ENCODE measurements at places on chromosomes 12 and 14.
A peak's percentile ranks its signal among the peaks of the same experiment; 100 is the strongest.

DNA sequence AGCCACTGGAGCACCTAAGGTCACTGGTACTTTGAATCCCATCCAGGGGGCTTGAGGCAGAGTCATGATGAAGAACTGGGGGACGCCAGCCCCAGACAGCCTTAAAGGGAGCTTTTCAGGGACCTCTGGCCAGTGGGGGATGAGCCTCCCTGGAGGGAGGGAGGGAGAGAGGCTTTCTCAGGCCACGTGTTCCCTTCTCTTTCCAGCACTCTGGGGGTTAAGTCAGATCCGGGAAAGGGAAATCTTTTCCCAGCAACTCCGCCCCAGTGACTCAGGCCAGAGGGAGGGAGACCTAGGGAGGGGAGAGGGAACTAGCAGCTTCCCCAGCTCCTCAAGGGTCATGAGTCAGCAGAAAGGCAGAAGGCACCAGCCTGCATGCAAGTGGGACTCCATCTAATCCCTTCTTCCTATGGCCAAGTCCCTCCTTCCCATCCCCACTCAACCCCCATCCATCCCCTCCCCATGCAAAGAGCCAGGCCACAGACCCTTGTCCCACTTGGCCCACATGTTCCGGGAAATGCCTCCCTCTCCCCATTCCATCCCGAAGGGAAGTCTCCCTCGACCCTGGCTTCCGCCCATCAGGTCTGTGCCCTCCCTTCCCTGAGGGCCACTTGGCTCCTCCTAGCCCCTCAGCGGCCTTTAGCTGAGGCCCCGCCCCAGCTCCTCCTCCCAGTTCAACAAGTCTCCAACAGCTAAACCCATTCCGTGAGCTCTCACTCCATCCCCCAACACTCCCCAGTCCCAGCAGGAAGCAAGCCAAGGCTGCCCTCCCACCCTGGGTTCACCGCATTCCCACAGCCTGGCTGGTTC lies 5.6 kb downstream of the TNFRSF1A start:
- peak; percentile 94 for DNase-seq

DNA sequence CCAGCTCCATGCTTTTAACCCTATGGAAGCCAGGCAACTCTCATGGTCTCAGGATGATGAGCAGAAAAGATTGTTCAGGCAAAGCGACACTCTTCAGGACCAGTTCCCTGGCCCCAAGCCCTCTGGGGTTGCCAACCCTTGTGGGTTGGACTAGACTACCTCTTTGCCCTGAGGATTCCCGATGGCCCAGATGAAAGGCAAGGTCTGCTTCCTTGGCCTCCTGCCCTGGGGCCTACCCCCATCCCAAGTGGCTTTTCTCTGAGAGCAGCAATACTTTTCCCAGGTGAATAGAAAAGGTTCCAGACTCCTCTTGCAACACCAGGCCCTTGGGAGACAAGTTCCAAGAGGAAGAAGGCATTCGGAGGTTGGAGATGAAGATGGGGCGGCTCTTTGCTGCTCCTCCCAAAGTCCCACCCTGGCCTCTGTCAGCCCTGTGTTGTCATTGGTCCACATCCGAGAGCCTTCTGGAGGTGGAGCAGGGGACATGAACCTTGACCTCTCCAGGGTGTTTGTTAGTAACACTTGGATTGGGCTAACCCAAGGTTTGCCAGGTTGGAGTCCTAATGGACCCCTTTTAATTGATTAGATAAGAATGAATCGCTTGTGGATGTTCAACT lies 131.1 kb downstream of the GCH1 start:
- no peak for DNase-seq

DNA sequence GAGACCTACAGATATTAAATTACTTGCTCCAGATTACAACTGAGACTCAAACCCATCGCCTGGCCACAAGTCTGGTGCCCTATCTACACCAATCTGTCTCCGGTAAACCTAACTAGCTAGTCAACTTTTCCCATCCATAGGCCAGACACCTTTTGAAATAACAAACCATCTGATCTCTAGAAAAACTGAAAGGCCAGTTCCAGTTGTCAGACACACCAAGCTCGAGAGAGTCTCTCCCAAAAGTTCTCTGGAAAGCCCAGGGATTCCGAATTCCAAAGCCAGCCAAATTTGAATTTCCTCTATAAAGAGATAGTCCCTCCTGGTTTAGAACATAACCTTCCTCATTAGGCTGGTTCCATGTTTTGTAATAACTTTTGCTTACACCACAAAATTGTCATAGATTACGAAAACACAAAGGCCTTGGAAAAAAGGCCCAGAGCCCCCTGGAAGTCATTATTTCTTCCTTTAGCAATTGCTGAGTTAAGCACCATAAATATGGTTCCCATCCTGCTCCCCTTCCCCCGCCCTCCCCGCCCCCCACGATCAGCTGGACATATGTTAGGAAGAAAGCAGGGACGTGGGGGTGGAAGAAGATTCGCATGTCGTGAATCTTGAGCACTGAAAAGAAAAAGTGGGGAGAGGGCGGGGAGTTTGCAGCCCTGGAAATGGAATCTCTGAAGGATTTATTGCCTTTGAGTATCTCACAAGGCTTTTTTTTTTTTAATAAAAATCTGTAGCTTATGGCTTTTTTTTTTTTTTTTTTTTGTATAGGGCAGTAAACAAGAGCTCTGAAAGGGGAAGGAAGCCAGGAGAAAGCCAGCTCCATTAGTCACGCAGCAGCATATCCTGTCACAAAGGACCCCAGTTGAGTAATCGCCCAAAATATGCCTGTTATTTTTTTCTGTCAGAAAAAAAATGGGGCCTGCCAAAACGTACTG lies 110.4 kb downstream of the ZFP36L1 start:
- DNase-seq, result no peak

- no peak for DNase-seq
These were observed 95.8 kb downstream of the TMTC3 start for GRCh38 chr12:88237954-88238353.

DNA sequence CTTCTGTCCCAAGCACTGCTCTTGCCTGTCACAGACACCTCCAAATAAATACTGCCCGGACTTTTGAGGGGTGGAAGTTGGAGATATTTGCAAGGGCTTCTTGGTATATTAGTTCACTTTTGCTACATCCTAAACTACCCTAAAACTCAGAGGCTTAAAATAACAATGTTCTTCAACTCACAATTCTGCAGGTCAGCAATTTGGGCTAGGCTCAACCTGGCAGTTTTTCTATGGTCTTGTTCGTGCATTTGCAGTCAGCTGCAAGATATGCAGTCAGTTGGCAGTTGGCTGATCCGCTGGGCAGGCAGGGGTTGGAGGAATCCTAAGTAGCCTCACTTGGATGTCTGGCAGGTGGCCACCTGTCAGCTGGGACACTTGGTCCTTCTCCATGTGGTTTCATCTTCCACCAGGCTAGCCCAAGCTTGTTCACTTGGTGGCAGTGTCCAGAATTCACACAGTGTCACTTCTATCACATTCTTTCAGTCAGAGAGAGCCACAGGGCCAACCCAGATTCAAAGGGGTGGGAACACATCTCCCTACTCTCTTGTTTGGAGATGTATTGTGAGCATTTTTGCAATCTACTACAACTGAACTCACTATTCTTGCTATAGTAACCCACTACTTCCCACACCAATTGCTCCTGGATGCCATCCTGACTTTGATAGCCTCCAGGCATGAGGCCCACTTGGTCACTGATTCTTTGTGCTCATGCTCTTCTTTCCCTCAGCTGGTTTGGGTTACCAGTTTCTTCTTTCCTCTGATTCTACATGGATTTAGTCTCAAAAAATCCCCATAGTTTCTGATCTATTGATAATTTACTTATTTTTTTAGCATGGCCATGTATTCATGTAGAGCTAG lies 27.8 kb upstream of the CAPRIN2 start:
- DNase-seq, result no peak

DNA sequence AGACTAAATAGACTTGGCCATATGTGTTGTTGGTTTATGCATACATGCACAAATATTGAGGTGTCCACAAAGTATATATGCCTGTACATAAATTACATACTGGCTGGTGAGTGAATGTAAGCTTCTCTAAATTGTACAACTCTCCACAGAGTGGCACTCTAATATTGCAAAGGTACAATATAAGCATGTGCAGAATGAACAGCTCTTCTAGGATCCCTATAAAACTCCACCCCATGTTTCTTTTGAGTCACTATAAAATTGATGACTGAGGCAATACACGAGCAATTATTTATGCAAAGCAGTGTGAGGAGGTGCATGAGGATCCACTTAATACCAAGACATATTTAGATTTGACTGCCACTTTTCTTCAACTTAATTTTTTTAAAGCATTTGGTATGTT lies 172.2 kb downstream of the NAV3 start:
- no peak for DNase-seq

DNA sequence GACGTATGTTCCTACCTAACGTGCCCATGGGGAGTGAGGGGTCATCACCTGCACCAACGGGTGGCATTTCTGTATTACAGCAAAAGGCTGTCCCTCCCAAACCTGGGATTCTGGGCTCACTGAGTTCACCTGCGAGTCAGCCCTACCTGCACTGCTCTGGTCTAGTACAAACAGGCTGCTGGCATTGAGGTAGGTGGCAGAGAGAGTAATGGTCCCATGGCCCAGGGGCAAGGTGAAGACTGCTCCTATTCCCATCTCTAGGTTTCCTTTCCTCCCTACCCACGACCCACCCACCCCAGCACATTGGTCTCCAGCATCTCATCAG lies 421 bp downstream of the SUOX start:
- DNase-seq, result peak; percentile 33

GRCh38 chr12:117394491-117394890 lies 33.1 kb upstream of the NOS1 start:
- DNase-seq, result no peak

DNA sequence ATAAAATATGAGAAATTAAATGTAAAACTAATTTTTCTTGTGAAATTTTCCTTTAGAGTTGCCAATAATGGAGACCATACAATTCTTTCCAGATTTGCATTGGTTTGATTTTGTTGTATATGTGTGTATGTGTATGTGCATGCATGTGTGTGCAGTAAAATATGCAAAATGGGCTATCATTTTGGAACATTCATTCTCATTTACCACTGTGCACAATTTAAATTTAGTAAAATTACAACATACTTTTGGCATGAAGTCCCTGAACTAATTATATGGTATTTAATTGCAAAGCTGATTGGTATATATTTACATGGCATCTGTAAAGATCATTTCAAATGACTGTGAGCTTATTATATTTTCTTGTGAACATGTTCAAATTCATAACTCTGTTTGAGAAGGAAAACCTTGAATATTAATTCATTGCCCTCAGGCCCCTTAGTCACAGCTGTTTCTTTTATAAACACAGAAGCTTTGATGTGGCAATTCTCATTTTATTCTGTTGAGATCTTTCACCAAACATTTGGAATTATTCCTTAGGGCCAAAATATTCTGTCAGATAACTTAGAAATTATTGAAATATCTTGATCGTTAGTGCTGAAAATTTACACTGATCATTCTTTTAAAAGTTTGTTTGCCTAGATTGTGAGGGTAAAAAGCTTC lies 17.6 kb downstream of the KERA start:
- no peak for DNase-seq

GRCh38 chr14:61704554-61704953 lies 9.2 kb downstream of the HIF1A start:
- no peak for DNase-seq

DNA sequence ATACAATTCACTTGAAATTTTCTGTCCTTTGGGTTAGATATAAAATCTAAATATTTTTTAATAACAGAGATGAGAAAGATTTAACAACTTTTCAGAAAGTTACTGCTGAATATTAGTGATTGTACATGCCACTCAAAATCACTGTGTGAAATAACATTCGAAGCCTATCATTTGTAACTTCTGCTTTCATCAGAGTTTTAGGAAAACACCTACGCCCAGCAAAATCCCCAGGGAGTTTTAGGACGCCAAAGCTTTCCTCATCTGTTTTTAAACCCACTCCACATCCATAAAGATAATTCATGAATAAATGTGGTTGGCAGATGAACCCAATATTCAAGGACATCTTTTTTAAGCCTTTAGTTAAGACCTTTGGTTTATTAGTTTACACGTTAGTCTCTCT lies 23.9 kb downstream of the TC2N start:
- DNase-seq, result no peak

DNA sequence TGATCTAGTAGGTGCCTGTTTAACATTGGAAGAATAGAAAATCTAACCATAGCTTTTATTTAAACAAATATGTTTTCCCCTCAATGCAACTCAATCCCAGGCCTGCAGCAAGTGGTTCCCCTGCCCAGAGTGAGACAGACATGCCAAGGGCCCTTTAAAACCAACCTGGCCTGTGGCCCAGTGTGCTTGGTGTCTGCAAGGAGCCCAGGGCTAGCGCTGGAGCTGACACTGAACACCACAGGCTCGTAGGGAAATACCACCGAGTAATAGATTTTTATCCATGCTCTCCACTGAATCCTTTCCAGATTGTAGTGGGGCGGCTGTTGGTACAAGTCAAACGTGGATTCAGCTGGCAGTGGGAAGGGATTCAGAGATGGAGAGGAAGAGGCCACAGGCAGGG lies 95.6 kb upstream of the NRXN3 start:
- no peak for DNase-seq

- no peak for DNase-seq
These were observed 1.3 kb downstream of the ERP27 start for GRCh38 chr12:14937014-14937413.

GRCh38 chr14:100868621-100869370 lies 34.7 kb downstream of the RTL1 start:
- no peak for DNase-seq

- DNase-seq, result no peak
These were observed 5.9 kb upstream of the CCDC91 start for GRCh38 chr12:28184375-28184774.

DNA sequence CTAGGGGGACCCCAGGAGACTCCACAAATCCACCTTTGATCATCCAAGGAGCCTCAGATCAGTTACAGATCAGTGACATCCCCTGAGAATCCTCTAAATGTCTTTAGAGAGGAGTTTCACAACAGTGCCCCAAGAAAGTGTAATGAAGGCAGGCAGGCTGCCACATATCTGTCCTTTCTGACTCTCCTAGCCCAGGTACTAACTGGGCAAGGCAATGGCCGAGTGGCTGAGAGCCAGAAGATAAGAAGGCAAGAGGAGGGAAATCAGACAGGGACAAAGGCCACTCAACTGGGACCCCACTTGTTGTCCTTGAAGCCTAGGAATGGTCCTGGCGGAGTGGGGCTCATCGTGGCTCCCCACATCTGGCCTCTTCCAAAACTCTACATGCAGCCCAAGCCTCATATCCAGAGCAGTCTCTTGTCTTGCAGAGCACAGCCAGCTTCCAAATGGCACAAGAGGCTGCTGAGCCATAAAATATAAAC lies 11.6 kb downstream of the ACTN1 start:
- DNase-seq, result no peak

DNA sequence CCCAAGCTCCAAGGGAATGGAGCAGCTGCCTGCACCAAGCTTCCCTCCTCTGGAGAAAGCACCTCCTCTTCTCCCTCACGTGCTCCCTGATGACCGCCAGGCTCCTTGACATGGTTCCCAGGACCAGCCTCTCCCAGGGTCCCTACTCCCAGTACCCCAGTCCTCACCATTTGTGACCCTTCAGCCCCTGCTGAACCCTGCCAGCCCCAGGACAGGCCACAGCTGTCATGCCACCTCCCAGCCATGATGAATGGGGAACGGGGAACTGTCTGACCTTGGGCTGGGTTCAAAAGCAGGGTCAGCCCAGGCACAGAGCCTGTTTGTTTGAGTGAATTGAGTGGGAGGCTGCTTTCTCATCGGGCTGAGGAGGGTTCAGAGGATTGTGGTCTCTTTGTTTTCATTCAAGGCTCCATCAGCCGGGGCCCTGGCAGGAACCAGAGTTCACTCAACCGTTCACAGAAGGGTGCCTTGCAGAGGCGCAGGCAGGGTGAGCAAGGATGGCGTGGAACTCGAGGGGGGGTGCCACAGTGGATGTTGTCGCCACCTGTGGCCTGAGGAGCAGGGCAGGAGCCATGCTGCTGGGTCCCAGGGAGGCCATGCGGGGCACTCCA lies 344.5 kb upstream of the SFSWAP start:
- DNase-seq, result no peak

- peak; percentile 67 for DNase-seq
These were observed 132.2 kb downstream of the ANO4 start for GRCh38 chr12:100926669-100927248.
